Renal cortex interstitium (tissue), 15 donors: ENCODE measurements at places on chromosomes 3 and 15.

DNA sequence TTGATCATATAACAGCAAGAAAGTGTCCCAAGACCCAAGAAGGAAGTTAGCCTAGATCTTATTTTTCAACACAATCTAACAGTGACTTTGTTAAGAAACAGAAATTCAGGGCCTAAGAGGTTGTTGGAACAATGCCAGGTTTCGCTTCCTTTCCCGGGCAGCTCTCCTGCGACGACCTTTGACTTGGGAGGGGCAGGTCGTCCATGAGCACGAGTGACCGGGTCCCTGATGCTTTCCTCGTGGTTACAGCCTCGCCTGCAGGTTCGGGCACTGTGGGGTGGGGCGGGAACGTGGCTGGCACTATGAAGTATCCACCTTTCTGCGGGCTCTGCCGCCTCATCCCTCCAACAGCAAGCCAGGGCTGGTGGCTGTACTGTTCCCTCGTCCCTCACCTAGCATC is 90.1 kb upstream of the RGMA start:
- DNase-seq, result no peak

- no peak for DNase-seq
Observed at GRCh38 chr3:184228376-184229137, 828 bp upstream of the VWA5B2 start.

DNA sequence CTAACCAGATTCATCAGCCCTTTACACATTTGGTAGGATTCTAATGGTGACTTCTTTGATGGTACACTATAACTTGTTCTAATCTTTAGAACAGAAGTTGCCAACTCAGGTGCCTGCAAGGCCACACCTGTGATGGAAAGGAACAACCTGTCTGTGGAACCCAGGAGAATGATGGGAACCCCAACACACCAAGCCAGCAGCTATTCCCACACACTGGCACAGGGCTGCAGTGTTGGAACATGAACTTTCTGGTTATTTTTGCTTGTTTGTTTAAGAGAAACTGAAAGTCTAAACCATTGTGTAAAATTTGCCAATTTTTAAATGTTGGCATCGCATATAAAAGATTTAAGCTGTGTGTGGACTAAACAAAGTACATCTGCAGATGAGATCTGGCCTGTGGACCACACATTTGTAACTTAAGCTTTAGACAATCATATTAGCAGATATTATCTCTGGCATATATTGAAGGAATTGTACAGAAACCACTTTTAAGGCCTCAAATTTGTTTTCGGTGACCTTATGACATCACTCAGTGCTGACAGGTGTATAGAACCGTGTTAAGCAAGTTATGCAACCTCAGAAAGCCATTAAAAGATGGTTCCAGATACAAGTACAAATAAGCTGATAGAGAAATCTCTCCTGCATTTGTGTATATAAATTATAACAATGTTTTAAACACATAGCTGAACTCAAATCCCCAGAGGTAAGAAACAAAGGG is 242.9 kb downstream of the SLC9A9 start:
- DNase-seq, result no peak

DNA sequence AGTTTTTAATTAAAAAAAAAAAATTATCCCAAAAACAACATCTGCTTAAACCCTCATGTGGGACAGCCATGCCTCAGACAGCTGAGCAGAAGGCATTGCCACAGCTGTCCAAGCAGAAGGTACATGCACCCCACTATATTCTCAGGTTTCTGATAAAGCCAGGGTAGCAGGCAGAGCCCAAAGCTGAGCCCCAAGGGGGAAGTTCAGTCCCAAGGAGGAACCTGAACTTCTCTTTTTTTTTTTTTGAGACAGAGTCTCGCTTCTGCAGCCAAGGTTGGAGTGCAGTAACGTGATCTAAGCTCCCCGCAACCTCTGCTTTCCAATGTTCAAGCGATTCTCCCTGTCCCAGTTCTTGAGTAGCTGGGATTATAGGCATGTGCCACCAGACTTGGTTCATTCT is 33.2 kb downstream of the MKRN2 start:
- DNase-seq, result no peak

DNA sequence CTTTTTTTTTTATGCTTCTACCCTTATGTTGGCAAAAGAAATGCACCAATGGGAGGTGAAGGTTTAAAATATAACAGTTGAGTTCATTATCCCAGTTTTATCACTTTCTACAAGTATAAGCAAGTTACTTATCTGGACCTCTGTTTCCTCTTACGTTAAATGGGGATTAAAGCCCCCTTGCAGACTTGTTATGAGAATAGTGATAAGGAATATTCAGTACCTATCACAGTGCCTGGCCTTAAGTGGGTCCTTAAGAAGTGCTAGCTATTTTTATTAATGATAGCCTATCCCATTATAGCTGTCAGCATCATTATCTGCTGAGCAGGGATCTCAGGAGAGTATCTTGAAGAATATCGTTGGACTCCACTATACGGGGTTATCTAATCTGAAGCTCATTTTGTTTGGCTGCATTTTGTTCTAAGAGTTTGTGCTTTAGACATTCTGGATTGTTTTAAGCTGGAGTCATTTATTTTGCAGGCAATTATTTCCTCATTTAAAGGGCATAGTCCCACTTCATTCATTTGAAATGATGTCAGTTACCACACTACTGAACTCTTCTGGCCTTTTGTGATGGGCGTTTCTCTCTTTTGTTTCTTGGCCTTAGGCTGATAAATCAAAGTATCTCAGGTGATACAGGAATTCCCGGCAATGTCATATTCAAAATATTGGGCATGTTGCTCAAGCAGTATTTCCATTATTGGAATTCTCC is 28.8 kb downstream of the RAB8B start:
- DNase-seq, result no peak

DNA sequence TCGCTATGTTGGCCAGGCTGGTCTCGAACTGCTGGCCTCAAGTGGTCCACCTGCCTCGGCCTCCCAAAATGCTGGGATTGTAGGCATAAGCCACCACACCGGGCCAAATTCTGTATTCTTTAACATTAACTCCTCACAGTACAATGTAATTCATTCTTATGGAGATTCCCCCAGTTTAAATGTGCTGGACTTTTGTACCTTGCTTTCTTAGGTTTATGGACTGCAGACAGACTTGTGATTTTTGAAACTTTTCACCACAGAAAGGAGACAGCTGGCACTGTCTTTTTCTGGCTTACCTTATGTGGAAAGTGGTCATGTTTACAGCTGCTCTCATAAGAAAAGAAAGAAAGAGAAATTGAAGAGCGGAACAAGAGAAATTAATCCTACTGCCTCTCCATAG is 103.8 kb downstream of the IQCH start:
- DNase-seq, result no peak

DNA sequence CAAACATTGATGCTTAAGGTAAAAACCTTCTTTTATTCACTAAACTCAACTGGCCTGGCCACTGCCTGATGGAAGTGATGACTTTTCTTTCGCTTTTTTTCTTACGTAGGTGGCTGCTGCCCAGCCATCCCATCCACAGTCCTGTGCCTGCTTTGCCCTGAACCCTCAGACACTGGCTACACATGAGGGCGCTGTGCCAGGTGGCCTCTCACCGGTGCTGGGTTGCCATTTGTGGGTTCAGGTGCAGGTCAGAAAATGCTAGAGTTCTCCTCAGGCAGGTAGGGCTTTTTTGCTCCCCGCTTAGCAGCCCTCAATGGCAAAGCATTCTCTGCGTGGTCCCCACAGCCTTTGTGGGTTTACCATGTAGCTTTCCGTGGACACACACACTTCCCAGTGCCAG is 88.3 kb upstream of the PRR23E start:
- DNase-seq, result no peak

GRCh38 chr3:20556661-20557060 is 370.7 kb upstream of the SGO1 start:
- no peak for DNase-seq

DNA sequence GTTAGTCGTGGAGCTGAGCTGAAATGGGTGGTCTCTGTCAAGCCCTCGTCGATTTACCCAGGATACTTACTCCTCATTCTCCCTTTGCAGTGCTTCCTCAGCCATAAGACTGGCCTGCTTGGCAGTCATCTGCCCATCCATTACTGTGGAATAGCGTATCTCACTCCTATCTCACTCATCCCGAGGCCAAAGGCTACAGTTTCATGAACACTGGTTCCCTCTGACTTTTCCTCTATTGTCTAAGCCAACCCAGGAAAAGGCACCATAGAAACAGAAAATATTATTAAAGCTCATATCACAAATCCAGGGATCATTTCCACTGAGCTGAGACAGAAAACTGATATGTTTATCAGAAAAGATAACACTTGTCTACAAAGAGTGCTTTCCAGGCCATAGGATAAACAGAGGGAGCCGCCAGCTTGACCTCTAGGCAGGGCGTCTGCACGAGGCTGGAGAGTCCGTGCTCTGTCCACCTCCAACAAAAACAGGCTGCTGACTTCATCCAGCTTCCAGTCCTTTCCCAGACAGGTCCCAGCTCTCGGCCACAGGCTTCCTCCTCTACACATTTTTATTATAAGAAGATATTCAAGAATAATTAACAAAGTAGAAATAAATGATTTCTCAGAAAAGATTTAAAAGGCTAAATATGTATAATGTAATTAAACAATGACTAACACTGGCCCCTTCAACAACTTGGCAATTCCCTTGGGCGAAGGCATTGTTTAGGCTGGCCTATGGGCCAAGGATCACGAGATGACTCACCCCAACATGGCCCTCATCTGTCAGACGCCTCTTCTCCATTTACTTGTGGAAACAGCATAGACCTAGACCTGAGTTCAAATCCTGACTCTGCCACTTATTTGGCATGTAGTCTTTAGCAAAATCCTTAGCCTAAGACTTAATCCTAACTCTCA is 27.4 kb upstream of the BOC start:
- DNase-seq, result no peak

- no peak for DNase-seq
Observed at GRCh38 chr3:48514431-48515227, 10.7 kb upstream of the SHISA5 start.

- DNase-seq, result no peak
Observed at GRCh38 chr3:150610785-150611184, 7.7 kb downstream of the SELENOT start.

DNA sequence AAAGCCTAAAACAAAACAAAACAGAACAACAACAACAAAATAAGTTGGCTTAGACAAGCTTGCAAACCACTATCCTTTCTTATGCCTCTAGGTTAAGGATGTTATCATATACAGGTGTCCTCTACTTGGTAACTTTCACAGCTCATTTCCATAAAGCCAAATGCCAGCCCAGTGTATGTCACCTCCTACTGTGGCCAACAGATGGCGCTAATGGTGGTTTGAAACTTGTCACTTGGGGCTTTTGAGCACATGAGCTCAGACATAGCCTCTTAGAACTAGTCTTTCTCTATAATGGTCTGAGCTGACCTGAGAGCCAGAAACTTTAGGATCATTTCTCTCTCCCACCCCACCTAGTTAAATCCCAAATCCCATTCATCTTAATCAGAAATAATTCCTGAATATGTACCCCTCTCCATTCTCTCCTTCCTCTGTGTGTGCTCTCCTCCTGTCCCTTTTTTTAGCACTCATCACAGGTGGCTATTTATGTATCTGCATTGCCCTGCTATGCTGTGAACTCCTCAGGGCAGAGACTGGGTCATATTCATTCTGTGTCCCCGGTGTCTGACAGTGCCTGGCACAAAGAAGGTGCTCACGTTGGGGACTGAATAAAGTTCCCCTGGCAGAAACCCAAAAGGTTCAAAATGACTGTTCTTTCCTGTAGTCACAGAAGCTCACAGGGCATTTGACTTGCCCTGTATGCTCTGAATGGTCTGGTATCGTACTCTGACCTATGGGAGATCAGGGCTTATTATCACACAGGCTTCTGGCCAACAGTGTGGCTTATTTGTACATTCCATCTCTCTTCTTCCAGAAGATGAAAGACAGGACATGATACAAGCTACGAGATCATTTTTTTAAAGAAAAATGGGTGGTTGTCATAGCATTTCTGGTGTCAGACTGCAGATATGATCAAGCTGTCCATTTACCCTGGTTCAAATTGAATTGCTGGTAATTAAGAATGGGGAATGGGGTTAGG is 319.3 kb upstream of the AZI2 start:
- peak; percentile 29 for DNase-seq

GRCh38 chr3:25033407-25034029 is 394.5 kb upstream of the RARB start:
- DNase-seq, result no peak
